Stromal cell of bone marrow (primary cell): ENCODE measurements at places on chromosomes 5 and 9.

DNA sequence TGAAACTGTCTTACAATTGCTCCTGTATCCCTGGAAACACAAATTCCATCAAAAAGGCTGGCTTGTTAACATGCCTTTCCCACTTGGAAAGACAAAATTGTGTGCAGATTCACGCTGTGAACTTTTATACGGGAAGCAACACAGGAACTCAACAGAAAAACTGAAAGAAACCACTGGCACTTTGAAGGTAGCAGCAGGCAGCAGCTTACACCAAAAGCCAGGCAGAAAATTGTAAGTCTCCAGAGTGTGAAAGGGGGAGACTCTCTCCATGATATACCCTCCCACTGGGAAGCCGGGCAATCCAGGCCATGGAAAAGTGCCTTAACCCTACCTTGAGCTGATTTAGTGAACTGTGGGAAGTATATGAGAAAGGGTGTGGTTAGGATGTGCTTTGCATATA, 943.7 kb downstream of the CDH18 start:
- DNase-seq, result no peak

GRCh38 chr9:91089405-91090129, 272.2 kb downstream of the AUH start:
- peak; percentile 64 for DNase-seq

DNA sequence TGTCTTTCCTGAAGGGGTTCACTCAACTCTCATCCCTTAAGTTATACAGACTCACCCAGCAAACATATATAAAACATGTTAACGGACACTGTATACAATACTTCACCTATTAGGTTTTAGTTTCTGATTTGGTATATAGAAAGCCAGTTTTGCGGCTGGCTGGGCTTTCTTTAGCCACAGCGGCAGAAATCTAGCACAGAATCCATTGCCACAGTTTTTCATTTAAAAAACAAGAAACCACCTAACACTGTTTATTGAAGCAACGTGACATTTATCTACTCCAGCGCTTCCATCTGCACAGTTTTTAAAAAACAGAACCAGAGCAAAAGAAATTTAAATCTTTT, 67.3 kb downstream of the SNX30 start:
- DNase-seq, result no peak

- no peak for DNase-seq
Measured at GRCh38 chr9:123127512-123128075, 94.1 kb downstream of the GPR21 start.

- DNase-seq, result no peak
Measured at GRCh38 chr5:141834331-141834730, 43.9 kb downstream of the PCDH1 start.

DNA sequence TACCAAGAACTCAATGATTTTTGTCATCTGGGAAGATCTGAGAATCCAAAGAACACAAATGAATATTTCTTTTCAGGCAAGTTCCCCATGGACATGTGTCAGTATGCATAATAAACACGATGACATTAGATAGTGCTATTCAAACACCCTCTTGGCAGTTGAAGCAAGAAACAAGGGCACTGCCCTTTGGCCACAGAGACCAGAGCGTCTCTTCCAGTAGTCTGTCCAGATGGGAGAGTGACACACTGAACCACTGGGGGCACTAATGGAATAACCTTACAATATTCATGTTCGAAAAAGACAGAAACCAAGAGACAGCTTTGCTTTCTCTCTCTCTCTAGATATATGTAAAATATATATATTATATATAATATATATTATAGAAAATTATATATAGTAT, 301.9 kb downstream of the CTNND2 start:
- DNase-seq, result no peak

DNA sequence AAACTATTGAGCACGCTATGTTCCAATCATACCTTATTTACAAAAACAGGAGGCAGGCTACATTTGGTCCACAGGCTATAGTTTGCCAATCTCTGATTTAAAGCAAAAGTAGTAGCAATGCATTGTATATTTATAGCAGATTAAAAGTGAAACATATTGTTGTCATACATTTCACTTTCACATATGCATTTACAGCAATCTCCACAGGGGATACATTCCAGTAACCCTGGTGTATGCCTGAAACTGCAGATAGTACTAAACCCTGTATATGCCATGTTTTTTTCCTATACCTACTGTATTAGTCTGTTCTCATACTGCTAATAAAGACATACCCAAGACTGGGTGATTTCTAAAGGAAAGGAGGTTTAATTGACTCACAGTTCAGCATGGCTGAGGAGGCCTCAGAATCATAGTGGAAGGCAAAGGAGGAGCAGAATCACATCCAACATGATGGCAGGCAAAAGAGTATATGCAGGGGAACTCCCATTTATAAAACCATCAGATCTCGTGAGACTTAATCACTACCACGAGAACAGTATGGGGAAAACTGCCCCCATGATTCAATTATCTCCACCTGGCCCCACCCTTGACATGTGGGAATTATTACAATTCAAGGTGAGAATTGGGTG, 5.9 kb upstream of the CSF1R start:
- DNase-seq, result no peak
